ENCODE measurements at places on chromosomes 5 and 9. TPM values are rescaled to one million over a fixed set of nuclear protein-coding genes. Genes with fewer than 3 reads are reported as not detected.

PTBP3 gene
- 50.8 TPM for total RNA-seq

ALAD gene
- total RNA-seq = 21.3 TPM

CDC26 gene
- 46.4 TPM for total RNA-seq

SLC6A18 gene
- total RNA-seq = not detected

QRFP gene
- total RNA-seq = not detected

PCDHGB3 gene
- total RNA-seq = 8.6 TPM

ALDOB gene
- not detected for total RNA-seq

GALNT12 gene
- 26.9 TPM for total RNA-seq

AGXT2 gene
- not detected for total RNA-seq

OBP2B gene
- not detected for total RNA-seq

STKLD1 gene
- 0.32 TPM for total RNA-seq

ECM2 gene
- 52.8 TPM for total RNA-seq

OR2V2 gene
- not detected for total RNA-seq

PCDH1 gene
- 1.1 TPM for total RNA-seq

TPRN gene
- 6.1 TPM for total RNA-seq

CD274 gene
- 0.65 TPM for total RNA-seq

FAM221B gene
- total RNA-seq = not detected

NUDCD2 gene
- 5.6 TPM for total RNA-seq

DNAJC25 gene
- 18.7 TPM for total RNA-seq

ZNF608 gene
- 14.0 TPM for total RNA-seq

PCDHA1 gene
- 0.11 TPM for total RNA-seq

PCDHA9 gene
- total RNA-seq = 0.26 TPM

CDHR2 gene
- total RNA-seq = not detected

MEIKIN gene
- total RNA-seq = not detected

GLDC gene
- total RNA-seq = 0.22 TPM

TAF11L5 gene
- total RNA-seq = not detected

TRIO gene
- 222 TPM for total RNA-seq

MELK gene
- total RNA-seq = 18.2 TPM

ZNF367 gene
- total RNA-seq = 4.2 TPM

GNA14 gene
- 2.6 TPM for total RNA-seq

GRM6 gene
- total RNA-seq = not detected

CDH6 gene
- 0.97 TPM for total RNA-seq

C9orf153 gene
- 0.91 TPM for total RNA-seq

HARS1 gene
- 47.3 TPM for total RNA-seq

PCDHB5 gene
- 2.9 TPM for total RNA-seq

DCTN4 gene
- total RNA-seq = 81.8 TPM

C9 gene
- 0.54 TPM for total RNA-seq

Measured in articular chondrocyte of knee joint (primary cell).